Activated CD4-positive, alpha-beta T cell treated with anti-CD3 and anti-CD28 coated beads, Interleukin-2, Interleukin-4, amounts not matched to agents 100 ng/mL and 50 ng/mL, durations not matched to agents 16 hours and 8 hours (primary cell): ENCODE measurements at places on chromosomes 1 and 21.

DNA sequence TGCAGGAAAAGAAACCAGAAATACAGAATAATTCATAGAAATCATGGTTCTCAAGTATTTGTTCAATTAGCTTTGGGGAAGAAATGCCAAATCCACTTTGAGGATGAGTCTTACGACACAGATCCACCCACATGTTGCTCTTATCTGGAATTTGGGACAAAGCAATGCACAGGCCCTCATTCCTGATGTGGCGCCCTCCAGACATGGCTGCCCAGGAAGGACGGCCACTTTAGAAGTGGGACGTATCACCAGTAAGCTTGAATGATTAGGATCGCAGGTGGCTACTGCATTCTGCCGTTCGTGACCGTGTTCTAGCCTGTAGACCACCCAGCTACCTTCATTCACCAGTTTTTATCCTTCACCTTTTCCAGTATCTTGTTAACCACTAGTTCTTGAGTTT lies 20.1 kb upstream of the NCMAP start:
- DNase-seq, result no peak

GRCh38 chr21:31331231-31331630 lies 12.8 kb downstream of the TIAM1 start:
- DNase-seq, result no peak

- no peak for DNase-seq
Measured at GRCh38 chr1:207497941-207498340, 2.0 kb downstream of the CR1 start.

DNA sequence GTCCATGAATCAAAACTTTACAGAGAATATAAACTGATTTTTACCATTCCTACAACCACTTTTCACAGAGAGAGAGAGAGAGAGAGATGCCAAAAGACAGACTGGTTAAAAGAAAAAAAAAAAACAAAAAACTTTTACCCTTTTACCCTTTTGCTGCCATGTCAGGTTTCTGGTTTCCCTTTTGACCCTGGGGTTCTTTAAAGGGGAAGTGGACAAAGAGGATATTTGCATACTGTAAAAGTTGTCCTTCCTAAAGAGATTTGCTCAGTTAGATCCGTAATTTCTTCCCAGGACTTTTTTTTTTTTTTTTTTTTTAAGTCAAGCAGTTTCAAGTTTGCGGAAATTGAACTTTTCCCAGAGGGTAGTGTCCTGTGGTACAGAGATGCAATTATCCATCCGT lies 287.8 kb upstream of the RGS18 start:
- no peak for DNase-seq

DNA sequence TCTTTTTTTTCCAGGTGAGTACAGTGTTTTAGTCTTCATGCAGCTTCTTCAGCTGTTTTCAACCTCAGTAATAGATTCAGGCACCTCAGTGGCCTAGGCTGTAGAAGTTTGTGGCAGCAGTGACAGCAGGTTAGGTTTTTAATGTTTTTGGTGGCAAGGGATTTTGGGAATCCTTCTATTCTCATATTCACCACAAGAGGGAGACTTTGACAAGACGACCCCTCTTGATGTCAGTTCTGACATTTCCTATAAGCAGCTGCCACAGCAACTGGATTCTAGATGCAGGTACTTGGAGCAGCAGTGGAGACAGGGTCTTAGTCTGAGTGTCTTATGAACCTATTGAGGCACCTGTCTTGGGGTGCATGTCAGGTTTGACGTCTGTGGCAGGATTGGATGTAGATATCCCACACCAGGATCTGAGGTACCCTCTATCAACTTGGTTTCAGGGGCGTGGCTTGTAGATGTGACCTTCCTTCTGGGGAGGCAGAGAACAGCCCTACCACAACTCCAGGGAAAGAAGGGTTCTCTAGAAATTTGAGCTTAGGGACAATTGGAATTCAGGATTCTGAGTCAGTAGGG lies 1104.2 kb upstream of the TMPRSS15 start:
- no peak for DNase-seq

- no peak for DNase-seq
Measured at GRCh38 chr1:208151728-208152598, 92.2 kb downstream of the PLXNA2 start.

DNA sequence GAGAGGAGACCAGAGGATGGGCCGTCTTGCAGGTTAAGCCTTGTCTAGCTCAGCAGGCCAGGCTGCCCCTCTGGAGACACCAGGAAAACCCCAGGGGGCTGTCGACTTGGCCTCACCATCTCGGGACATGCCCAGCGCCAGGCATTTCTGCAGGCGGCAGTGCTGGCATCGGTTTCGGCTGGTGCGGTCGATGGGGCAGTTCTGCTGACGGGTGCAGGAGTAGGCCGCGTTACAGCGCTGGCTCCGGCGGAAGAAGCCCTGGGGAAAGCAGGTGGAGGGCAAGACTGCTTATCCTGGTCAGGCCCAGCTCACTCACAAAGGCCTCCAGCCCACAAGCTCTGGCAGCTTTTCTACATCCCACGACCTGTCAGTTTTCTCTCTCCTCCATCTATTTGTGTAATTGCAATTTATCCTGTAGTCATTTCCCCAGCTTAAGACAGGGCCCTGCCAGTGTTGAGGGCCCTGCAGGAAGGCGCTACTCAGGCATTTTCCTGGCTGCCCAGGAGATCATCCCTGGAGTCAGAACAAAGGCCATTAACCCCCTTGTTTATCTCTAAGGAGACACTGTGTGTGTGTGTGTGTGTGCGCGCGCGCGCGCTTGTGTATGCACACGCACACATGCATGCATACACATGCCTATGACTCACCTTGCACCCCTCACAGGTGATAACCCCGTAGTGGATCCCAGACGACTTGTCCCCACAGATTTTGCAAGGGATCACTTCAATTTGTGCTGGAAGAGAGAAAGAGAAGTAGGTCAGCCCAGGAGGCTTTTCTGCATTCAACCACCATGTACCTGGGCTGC lies 11.5 kb upstream of the LINGO4 start:
- no peak for DNase-seq

- peak; percentile 4 for DNase-seq
Measured at GRCh38 chr1:85894651-85895050, 186.4 kb upstream of the ZNHIT6 start.

- no peak for DNase-seq
Measured at GRCh38 chr1:30609336-30609998, 113.9 kb downstream of the MATN1 start.

GRCh38 chr1:248822148-248823032 lies 3.3 kb downstream of the SH3BP5L start:
- no peak for DNase-seq

- no peak for DNase-seq
Measured at GRCh38 chr1:65894738-65895605, 102.3 kb downstream of the PDE4B start.

DNA sequence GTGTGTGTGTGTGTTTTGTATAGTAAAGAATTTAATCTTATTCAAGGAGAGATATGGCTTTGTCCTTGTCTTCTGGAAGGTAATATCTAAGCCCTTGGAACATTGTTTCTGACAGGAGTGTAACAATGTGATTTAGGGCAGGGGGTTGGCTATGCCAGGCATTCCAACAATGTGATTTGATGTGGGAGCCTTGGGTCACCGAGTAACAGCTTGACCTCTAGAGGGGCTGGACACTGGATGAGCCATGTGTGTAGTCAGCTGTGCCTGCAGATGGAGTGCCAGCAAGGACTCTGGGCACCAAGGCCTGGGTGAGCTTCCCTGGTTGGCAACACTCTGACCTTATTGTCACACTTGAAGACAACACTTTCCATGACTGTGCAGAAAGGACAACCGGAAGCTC lies 336.1 kb upstream of the ZP4 start:
- DNase-seq, result no peak
